Stimulated activated CD4-positive, alpha-beta T cell treated with anti-CD3 and anti-CD28 coated beads, Interleukin-1b, Interleukin-23, amount 100 ng/mL, for 24 hours (primary cell): ENCODE measurements at places on chromosomes 3 and 15.

DNA sequence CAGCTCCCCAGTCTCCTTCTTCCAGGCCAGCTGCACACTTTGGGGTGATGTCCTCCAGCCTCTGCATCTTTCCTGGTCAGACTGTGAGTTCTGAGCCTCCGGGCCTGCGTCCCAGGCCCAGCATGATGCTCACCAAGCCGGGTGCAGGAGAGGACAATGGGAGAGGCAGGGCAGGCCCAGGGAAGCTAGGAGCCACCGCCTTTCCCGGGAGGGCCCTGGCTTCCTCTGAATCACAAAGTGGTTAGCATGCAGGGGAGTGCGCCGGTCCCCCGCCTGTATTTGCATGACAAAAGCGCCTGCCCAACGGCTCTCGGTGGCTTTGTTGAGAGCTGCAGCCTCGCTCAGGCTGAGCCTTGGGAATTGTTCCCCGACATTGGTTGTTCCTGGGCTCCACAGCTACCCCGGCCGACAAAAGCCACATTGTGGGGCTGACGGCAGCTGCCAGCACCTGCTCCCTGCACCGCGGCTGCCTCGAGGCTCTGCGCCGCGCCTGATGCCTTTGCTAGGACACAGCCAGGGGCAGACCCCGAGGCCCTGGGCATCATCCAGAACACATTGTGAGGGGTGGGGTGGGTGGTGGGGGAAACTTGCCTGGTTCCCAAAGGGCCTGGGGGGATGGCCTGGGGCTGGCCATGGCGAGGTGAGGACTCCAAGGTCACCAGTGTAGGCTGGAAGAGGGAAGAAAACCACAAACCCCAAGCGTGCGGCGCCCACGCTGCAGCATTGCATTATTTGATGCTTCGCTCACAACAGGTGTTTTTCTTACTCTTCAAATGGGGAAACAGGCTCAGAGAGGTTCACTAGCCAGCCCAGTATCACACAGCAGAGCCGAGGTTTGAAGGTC, 20.0 kb upstream of the KLF13 start:
- DNase-seq = no peak

DNA sequence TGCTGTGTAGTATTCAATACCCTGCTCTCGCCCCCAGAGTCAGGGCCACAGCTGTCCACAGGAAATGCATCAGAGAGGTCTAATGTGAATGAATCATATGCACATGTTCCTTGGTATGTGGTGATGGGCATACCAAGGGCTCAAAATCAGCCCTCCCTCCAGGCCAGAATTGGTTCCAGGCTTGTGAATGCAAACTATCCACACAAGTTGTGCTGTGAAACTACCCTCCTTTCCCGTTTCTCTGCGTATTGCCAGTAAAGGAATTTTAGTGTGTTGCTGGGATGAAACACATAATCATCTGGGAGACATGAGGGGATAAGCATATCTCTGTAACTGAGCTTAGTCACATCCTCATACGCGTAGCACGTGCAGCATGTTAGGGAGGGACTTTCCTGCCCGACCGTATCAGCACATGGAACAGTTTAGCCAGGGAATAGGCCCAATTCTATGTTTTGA, 9.2 kb upstream of the MME start:
- no peak for DNase-seq

DNA sequence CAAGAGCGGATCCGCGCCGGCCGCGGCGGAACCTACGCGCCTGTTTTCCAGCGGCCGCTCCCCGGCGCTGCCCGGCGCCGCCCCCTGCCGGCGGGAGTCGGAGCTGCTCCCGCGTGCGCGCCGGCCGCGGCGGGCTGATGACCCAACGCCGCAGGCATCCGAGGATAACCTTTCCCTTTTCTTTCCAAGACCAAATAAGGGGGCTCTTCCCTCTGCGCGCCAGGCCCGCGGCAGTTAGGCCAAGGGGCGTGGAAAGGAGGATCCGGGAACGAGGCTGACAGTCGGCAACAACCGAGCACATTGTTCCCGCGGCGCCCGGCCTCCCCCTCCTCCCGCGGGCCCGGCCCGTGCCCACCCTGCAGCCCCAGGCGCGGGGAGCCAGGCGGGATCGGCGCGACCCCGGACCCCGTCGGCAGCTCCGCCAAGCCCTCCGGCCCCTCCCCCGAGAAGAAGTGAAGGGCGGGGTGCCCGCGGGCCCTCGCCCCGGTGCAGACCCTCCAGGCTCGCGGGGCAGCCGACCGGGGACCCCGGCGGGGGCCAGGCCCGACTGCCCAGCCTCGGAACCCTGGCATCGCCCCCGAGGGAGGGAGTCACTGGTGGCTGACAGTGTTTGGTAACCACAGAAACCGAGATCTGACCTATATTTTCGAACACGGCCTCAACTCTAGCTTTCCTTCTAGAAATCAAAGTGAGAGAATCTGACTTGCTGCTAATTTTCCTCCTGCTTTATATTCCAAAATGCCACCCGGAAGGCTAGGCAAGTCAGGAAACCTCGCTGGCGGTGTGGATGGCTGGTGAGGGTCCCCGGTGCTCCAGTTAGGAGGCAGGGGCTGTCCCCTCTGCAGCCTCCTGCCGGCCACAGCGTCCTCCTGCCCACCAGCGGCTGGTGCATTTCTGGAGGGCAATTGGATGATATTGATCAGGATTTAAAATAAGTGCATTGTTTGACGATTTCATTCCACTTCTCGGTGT, 45.6 kb upstream of the SYNM start:
- DNase-seq = peak; percentile 24

GRCh38 chr15:51135276-51135675, 40.6 kb upstream of the TNFAIP8L3 start:
- DNase-seq = no peak

- no peak for DNase-seq
Measured at GRCh38 chr15:47987461-47987860, 133.3 kb upstream of the SLC24A5 start.
